Esophagus squamous epithelium (tissue), 5 donors: ENCODE measurements at places on chromosomes 1 and 21. TPM values are rescaled to one million over a fixed set of nuclear protein-coding genes. Genes with fewer than 3 reads are reported as not detected.

- H3K27me3 ChIP-seq: no peaks in the 10 kb centered on the region
- peak overlapping the region; percentile 11 for H3K4me3 ChIP-seq
- H3K27ac ChIP-seq: no peak overlapping the region
- DNase-seq: no peak
- H3K4me1 ChIP-seq: peaks cover 13% of the 10 kb centered on the region
Observed at GRCh38 chr21:45478115-45478801, 64.0 kb downstream of the SLC19A1 start.

DNA sequence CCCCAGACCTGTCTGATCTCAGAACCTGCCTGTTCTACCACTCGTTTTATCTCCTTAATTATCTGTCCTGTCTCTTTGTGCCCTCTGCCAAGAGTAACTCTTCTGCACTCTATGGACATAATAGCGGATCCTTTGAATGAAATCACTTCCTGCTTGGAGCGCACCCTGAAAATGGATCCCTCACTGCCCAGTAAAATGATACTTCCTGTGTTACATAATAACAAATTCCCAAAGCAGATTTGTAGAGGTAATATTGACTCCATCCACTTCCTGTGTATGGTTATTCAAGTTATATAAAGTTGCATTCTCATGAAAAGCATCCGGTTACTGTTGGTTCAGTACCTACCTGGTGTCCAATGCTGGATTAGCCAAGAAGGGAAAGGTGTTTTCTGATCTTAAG is 246.0 kb downstream of the TRABD2B start:
- no peaks in the 10 kb centered on the region for H3K27me3 ChIP-seq
- no peaks in the 10 kb centered on the region for H3K36me3 ChIP-seq
- H3K4me1 ChIP-seq: peaks cover 16% of the 10 kb centered on the region
- DNase-seq: no peak

DNA sequence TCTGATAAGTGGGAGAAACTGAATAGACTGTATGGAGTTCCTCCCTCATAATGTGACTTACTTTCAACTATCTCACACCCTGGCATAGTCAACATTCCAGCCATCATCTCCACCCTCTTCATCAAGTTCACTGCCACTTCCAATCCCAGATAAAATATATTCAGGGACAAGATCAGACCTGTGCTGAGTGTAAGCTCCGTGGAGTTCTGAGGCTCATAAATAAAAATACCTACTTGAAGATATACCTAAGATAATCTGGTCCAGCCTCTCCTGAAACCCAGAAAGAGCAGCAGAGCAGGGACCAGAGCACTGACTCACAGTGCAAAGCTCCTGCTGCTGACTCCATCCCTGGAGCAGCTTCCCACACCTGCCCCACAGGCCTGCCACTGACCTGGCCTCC is 1.7 kb upstream of the LCE7A start:
- H3K4me1 ChIP-seq: no peaks in the 10 kb centered on the region
- H3K27me3 ChIP-seq: no peaks in the 10 kb centered on the region
- no peak overlapping the region for H3K4me3 ChIP-seq
- no peak overlapping the region for H3K27ac ChIP-seq
- no peak for DNase-seq

DNA sequence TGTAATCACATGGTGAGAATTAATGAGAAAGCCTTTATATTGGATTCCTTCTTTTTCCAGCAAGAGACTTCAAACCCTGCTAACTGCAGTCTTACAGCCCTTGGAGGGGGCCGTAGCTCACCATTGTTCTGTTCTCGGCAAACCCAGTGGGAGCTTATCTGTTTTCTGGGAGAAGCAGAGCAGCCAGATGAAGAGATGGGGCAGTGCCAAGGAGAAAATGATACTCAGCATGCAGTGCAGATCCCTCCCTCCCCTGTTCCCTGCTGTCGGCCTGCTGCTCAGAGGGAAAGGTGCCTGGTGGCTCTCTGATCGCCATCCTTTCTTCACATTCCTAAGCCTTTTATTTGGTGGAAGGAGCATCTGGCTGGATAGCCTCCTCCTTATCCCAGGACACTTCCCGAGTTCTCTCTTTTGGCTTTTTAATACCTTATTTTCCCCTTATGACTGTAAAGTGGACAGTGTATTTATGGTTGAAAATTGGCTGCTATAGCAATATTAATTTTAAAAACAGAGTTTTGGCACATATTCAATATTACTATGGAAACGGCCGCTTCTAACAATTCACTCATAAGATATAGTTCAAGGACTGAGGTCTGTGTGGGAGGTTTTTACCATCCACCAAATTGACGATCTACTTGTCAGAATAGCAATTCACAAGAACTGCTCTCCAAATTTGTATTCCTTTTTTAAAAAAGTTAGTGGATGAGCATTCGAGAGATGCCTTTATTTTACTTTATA is 203.4 kb downstream of the CRB1 start:
- no peak for DNase-seq
- no peaks in the 10 kb centered on the region for H3K36me3 ChIP-seq
- H3K4me3 ChIP-seq: no peak overlapping the region
- no peaks in the 10 kb centered on the region for H3K4me1 ChIP-seq
- no peak overlapping the region for H3K27ac ChIP-seq

GRCh38 chr1:94120570-94120901 is 412 bp downstream of the ABCA4 start:
- DNase-seq: no peak
- no peaks in the 10 kb centered on the region for H3K27me3 ChIP-seq
- peaks cover 9% of the 10 kb centered on the region for H3K4me1 ChIP-seq
- H3K27ac ChIP-seq: no peak overlapping the region
- no peaks in the 10 kb centered on the region for H3K36me3 ChIP-seq

- DNase-seq: no peak
- H3K4me1 ChIP-seq: no peaks in the 10 kb centered on the region
- peak overlapping the region; percentile 30 for H3K27ac ChIP-seq
- no peaks in the 10 kb centered on the region for H3K36me3 ChIP-seq
- H3K4me3 ChIP-seq: no peak overlapping the region
Observed at GRCh38 chr1:30697571-30698376, 25.6 kb downstream of the MATN1 start.

- no peak overlapping the region for H3K27ac ChIP-seq
- no peak for DNase-seq
- H3K36me3 ChIP-seq: no peaks in the 10 kb centered on the region
- H3K4me1 ChIP-seq: peaks cover 30% of the 10 kb centered on the region
Observed at GRCh38 chr1:1005774-1006304, 5.9 kb upstream of the HES4 start.

DNA sequence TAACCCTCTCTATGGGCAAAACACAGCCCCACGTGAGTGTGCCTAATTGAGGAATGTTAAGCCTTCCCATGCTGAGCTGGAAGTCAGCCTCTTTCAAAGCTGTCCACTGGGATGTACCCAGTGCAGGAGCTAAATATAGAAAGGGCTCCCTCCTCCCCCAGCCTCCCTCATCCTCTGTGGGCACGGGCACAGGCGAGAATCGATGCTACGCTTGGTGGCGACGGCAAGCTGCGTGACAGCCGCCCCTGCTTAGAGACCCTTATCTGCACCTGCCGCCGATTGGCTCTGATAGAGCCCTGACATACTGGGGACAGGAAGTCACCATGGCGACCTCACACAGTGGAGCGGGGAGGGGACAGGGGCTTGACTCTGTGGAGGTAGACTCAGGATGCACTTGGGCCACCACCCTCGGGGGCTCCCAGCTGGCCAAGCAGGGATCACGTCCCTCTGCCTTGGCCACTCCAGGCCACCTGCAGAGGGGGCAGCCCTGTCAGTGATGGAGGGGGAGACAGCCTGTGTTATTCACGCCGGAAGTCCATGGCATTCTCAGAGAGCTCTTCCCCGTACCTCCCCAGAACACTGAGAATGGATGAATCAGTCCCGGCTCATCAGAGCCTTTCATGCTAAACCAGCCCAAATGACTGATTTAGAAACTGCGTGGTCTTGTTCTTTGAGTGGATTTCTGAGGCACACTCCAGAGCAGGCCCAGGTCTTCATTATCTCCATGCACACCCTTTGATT is 84.8 kb downstream of the KCND3 start:
- no peaks in the 10 kb centered on the region for H3K27me3 ChIP-seq
- no peak for DNase-seq

- H3K27me3 ChIP-seq: no peaks in the 10 kb centered on the region
- H3K4me3 ChIP-seq: no peak overlapping the region
- H3K36me3 ChIP-seq: no peaks in the 10 kb centered on the region
- no peaks in the 10 kb centered on the region for H3K4me1 ChIP-seq
Observed at GRCh38 chr1:200442023-200442422, 32.2 kb upstream of the ZNF281 start.

- no peak overlapping the region for H3K27ac ChIP-seq
- H3K4me1 ChIP-seq: peaks cover 12% of the 10 kb centered on the region
- H3K36me3 ChIP-seq: no peaks in the 10 kb centered on the region
- no peak overlapping the region for H3K4me3 ChIP-seq
Observed at GRCh38 chr1:80533775-80534334, 1266.9 kb upstream of the ADGRL2 start.

- no peak for DNase-seq
- H3K27me3 ChIP-seq: peaks cover 25% of the 10 kb centered on the region
- peaks cover 15% of the 10 kb centered on the region for H3K4me1 ChIP-seq
Observed at GRCh38 chr1:103109311-103109920, 1.1 kb upstream of the COL11A1 start.

GRCh38 chr1:35637401-35637809 is 3.9 kb downstream of the PSMB2 start:
- no peaks in the 10 kb centered on the region for H3K27me3 ChIP-seq
- DNase-seq: no peak
- peaks cover 56% of the 10 kb centered on the region for H3K4me1 ChIP-seq
- no peaks in the 10 kb centered on the region for H3K36me3 ChIP-seq
- no peak overlapping the region for H3K4me3 ChIP-seq
- H3K27ac ChIP-seq: peak overlapping the region; percentile 77

DNA sequence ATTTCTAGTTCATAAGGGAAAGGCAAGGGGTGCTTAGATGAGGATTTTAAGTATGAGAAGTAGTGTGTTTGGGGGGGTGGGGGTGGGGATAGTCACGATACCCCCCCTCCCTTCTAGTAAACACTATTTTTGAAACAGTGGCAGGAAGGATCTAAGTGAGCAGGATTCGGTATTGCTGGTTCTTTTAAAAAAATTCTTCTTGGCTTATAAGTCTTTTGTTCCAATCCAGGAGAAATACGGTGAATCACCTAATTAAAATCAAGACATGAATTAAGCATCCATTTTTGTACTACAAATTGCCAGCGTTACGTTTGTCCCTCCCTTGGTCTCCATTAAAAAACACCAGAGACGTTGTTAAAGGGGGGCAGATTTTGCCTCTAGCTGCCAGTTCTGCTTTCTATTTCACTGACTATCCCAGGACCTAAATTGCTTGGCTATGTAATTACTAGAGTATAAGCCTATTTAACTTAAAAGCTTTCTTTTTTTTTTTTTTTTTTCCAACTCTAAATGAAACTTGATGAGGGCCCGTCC is 911 bp downstream of the LMO4 start:
- DNase-seq: no peak
- H3K27me3 ChIP-seq: no peaks in the 10 kb centered on the region
- H3K4me3 ChIP-seq: peak overlapping the region; percentile 93
- peak overlapping the region; percentile 98 for H3K27ac ChIP-seq
- H3K36me3 ChIP-seq: no peaks in the 10 kb centered on the region

GRCh38 chr21:41666641-41667081 is 100.2 kb downstream of the RIPK4 start:
- H3K27ac ChIP-seq: peak overlapping the region; percentile 82
- no peaks in the 10 kb centered on the region for H3K27me3 ChIP-seq
- peaks cover 91% of the 10 kb centered on the region for H3K4me1 ChIP-seq
- no peak overlapping the region for H3K4me3 ChIP-seq

DNA sequence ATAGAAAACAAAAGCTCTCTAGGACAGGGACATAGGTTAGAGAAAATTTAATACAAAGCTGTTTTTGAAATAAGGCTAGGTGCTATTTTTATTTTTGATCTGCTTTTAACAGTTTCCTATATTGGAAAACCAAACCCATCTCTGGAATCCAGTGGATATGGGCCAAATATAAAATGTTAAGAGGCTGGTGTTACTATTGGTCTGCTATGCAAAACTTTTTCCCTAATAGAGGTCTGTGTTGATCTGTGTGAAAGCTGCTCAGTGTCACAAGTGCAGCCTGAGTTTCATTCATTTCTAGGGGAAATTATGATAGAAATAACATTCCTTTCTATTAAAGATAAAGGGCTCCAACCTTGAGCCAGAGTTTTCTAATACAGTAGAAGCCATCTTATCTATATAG is 116.4 kb downstream of the OLFML2B start:
- H3K27me3 ChIP-seq: no peaks in the 10 kb centered on the region
- no peak overlapping the region for H3K4me3 ChIP-seq
- no peak for DNase-seq
- H3K27ac ChIP-seq: no peak overlapping the region
- H3K36me3 ChIP-seq: no peaks in the 10 kb centered on the region
- no peaks in the 10 kb centered on the region for H3K4me1 ChIP-seq

- H3K4me3 ChIP-seq: no peak overlapping the region
- no peak overlapping the region for H3K27ac ChIP-seq
- no peaks in the 10 kb centered on the region for H3K36me3 ChIP-seq
- H3K4me1 ChIP-seq: no peaks in the 10 kb centered on the region
- DNase-seq: no peak
Observed at GRCh38 chr1:202694314-202694713, 15.9 kb downstream of the SYT2 start.

DNA sequence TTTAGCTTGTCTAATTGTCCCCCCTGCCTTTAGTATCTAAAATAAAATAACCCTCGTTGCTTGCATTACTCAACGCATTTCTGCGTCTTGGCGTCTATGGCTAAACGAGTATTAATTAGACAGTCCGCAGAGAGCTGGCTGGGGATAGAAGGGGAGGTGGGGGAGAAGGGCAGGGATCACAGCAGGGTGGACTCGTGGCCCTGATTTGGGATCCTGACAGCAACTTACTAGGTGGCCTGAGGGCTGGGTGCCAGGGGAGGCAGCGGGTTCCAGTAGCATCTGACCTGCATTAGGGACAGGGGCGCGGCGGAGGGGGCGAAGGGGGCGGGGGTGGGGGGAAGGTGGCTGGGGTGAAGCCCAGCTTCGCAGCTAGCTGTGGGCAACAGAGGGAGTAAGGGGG is 1.1 kb upstream of the BACE2 start:
- peak overlapping the region; percentile 98 for H3K4me3 ChIP-seq
- H3K27me3 ChIP-seq: no peaks in the 10 kb centered on the region
- DNase-seq: no peak
- peak overlapping the region; percentile 92 for H3K27ac ChIP-seq
- no peaks in the 10 kb centered on the region for H3K36me3 ChIP-seq

Gene PLEKHG5
- total RNA-seq: 35.9 TPM

Gene CLIC6
- 3.8 TPM for total RNA-seq

Gene CAPZB
- 134 TPM for total RNA-seq

Gene HHIPL2
- total RNA-seq: not detected

Gene SPATA45
- total RNA-seq: not detected

Gene MCOLN2
- total RNA-seq: 0.38 TPM

Gene SGIP1
- total RNA-seq: 0.35 TPM

Gene IGFN1
- not detected for total RNA-seq

Gene HTR6
- not detected for total RNA-seq
